Hematopoietic multipotent progenitor cell (in vitro differentiated cells): ENCODE measurements at places on chromosomes 2 and 18. TPM values are rescaled to one million over a fixed set of nuclear protein-coding genes. Genes with fewer than 3 reads are reported as not detected.

- no peak for DNase-seq
These were observed 5.3 kb upstream of the NPPC start for GRCh38 chr2:231931481-231931915.

Gene RNF144A
- total RNA-seq: 35.0 TPM

GRCh38 chr2:222451224-222451674 lies 26.9 kb downstream of the SGPP2 start:
- no peak for DNase-seq

DNA sequence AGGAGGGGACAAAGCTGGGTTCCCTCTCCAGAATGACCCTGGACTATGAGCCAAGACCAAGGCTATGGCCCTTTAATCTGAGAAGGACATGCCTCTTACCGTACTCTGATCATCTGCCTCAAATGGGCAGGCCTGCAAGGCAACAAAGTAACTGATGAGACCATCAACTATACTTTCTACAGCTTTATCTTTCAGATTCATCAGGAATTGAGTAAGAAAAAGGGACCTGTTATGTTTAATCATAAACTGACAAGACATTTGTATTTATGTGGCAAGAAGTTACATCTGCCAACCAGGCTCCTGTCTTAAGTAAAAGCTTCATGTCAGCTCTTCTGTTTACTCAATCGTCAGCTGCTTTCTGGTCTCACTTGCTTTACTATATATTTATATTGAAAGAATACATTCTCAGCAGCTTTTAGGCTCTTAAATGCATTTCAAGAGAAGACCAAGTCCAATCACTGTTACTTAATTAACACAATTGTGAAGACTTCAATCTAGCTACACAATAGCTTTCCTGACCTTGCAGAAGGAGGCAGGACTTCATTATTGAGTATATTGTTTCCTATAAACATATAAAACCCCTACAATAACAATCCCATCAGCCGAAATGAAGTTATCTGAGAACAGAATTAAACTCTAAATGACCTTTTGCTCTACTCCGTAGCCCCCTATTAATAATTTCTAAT lies 163.8 kb downstream of the ETAA1 start:
- DNase-seq: no peak

DNA sequence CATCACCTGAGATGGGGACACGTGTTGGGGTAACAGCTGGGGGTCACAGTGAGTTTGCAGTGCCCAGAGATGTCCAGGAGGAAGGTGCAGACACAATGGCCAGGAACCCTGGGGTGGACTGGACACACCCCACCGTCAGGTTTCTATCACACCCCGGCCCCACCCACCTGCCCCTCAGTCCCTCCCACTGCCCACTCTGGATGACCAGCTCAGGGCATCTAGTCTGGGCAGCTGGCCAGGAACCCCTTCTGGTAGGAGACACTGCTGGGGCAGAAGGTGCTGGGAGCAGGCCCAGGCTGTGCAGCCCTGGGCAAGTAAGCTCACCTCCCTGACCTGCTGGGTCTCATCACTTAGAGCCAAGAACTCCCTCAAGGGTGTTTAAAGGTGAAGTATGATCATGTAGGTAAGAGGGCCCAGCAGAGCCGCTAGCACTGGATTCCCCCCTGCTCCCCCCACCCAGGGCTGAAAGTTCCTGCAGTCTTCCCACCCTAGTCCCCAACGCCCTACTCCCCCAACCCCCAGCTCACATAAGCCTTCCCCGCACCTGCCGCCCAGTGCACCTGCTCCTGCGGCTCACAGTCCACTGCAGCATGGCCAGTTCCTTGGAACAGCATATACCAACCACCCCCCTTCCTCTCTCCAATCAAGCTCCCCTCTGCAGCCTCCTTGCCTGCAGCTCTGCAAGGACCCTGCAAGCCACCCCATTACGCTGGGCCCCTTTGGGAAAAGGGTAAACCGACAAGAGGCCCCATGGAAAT lies 17.3 kb downstream of the BIN1 start:
- no peak for DNase-seq

GRCh38 chr2:38442643-38443541 lies 65.8 kb upstream of the ATL2 start:
- no peak for DNase-seq

Gene ZNF385B
- not detected for total RNA-seq

- no peak for DNase-seq
These were observed 179.3 kb upstream of the MGAT5 start for GRCh38 chr2:134074619-134075018.

Gene SPR
- 0.54 TPM for total RNA-seq

DNA sequence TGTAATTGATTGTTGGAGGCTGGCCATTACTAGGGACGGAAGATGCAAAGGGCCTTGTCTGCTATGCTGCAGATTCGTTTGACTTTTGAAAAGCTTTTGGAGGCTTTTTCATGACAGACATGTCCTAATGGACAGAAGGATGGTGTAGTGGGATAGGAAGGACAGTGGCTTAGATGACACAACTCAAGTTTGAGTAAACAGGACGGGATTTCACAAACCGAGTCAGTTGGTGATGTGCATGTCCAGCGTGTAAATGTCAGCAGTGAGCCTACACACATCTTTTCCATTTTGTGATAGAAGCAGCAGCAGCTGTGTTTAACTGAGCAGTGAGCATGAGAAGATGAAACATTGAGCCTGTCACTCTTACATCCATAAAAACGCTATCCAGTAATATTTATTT lies 76.0 kb downstream of the NCK2 start:
- DNase-seq: no peak

Gene LYPD1
- not detected for total RNA-seq

Gene FSHR
- total RNA-seq: under 0.01 TPM

- DNase-seq: no peak
These were observed 278.6 kb upstream of the KLHL14 start for GRCh38 chr18:33051407-33051806.

Gene IL37
- not detected for total RNA-seq

GRCh38 chr2:122061831-122062230 lies 306.4 kb downstream of the TSN start:
- DNase-seq: no peak

Gene PARD6G
- under 0.01 TPM for total RNA-seq

DNA sequence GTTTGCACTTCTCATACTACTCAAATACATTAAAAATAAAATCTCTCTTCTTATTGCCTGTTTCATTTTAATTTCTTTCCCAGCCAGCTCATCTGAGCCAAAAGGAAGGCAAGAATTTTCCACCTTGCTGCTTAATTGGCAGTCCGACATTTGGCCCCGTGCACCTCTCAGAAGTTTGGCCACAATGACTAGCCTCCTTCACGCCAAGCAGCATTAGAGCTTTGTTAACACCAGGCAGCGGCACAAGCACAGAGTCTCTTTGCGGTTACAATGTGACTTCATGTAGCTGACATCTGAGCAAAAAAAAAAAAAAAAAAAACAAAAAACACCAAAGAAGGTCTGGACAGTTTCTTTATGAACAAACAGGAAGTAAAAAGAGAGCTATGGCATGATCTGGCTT lies 248.9 kb downstream of the OSR1 start:
- no peak for DNase-seq

DNA sequence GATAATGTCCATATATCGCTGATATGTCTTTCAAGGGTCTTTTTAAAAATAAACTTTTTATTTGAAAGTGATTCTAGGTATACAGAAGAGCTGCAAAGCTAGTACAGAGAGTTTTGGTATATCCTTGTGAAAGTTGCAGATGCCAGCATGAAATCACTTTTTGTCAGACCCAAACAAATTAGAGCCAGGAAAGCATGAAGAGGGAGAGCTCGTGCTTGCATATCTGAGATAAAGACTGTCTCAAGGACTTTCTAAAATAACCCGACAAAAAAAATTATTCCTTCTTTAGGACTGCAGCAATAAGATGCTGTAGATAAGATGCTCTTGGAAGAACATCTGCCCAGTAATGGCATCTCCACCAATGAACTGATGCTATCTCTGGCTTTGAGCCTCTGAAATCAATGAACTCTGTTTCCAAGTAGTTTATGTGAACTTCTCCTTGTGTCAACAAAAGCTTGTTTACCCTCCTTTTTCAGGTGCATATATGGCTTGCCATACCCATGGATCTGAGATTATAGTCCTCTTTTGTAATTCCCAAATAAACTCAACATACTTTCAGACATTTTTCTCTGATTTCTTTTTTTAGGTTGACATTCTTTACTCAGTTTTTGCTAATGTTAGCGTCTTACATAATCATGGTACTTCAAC lies 774.6 kb upstream of the FAM98A start:
- no peak for DNase-seq

- no peak for DNase-seq
These were observed 156.1 kb upstream of the APCDD1 start for GRCh38 chr18:10298346-10298745.

- no peak for DNase-seq
These were observed 181.4 kb downstream of the GRB14 start for GRCh38 chr2:164439885-164440284.

DNA sequence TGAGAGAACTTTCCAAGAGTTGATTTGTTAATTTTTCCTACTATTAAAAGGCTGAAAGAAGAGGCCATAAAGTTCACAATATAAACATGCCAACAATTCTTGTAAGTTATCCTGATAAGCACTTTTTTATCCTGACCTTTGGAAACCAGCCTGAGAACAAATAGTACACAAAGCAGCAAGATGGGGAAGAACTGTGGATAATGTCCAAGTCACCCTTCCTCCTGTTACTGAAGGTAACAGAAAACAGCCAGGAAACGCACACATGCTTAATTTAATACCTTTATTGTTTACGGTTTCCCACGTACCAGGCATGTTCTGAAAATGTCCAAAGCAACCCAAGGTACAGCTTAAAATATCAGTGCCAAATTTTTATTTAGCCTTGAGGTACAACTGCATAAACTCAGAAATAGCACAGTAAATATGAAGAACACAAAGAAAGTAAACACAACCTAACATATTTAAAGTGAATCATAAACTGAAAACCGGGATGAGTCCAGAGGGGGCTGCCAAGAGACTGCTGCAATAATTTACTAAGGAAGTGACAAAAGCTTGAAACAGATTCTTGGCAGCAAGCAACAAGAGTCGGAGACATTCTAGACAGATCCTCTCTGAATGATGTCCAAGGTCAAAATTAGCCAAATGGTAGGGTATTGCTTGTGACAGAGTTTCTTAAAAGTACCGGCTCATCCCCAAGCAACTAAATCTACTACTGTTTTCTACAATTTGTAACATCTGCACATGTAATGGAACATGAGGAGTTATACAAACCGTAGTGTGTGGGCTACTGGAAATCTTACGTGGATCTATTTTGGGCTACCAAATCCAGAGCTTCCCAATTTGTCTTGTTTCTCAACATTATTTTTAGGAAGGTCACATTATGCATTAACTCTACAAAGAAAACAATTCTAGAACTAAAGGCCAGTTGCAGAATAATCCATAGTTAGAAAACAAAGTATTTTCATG lies 93.2 kb downstream of the CABYR start:
- no peak for DNase-seq

DNA sequence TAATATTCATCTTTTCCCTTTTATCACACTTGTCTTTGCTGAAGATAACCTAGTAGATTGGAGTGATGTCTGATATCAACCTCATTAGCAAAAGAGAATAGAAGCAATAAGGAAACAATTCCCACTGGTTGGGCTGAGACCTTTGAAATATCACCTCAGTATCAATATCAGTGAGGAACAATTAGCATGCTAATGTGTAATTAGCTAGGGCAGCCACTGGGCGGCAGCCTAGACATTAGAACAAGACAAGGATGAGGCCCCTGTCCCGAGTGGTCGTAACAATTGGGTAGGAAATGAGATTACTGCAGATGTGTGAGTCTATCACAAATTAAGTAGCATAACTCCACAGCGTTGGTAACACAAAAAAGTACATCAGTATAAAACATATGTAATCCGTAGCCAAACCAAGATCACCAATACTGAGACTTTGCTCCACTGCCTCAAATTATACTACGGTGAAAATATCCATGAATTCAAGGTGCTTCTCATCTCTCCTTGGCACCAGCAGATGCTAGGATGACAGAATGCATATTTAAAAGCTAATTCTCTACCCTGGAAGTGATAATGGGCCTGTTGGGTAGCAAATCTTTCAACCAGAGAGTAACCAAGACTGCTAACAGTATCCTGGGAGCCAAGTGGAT lies 99.1 kb downstream of the ALPK2 start:
- DNase-seq: peak; percentile 28

Gene UGT1A6
- total RNA-seq: 0.27 TPM

DNA sequence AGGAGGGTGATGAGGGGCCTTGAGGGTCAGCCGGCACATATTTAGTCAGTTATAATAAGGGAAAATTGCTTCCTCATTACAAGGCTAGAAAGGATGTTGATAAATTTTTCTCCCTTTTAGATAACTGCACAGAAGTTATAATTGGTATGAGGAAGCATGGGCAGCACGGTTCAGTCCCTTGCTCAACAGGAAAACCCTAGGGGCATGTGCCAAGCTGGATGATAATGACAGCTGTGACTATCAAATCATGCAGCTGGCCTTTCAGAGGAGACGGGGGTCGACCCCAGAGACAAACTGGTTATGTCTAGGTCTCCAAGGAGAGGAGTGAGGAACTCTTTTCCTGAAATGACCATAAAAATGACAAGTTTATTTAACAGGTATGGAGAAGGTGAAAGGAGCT lies 448.1 kb upstream of the VRK2 start:
- peak; percentile 35 for DNase-seq

DNA sequence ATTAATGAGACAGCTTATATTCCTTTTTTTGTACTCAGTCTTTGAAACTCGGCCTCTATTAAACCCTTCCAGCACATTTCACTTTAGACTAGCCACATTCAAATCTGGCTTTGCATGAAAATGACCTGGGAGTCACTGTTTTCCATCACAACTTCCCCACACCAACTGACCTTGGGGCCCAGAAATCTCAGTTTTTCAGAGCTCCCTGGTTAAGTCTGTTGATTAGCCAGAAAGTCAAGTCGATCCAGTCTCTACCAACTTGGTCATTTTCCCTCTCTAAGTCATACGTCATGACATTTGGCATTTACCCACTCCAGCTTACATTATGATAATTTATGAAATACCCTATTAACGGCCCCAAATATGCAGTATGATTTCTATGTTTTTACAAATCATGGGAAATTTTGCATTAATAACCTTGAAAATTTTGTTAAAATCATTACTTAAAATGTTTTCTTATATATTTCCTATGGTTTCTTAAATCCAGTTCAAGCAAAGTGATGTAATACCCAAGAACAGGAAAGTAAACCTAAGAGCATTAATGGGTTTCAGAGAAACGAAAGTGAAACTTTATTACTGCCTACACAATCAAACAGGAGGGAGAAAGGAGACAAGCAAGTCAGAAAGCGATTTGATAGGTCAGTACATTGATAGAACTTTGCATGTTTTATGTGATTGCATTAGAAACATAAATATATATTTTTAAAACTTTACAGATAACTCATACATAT lies 77.1 kb downstream of the SPATS2L start:
- no peak for DNase-seq

GRCh38 chr18:34676816-34677574 lies 33.1 kb upstream of the DTNA start:
- no peak for DNase-seq

DNA sequence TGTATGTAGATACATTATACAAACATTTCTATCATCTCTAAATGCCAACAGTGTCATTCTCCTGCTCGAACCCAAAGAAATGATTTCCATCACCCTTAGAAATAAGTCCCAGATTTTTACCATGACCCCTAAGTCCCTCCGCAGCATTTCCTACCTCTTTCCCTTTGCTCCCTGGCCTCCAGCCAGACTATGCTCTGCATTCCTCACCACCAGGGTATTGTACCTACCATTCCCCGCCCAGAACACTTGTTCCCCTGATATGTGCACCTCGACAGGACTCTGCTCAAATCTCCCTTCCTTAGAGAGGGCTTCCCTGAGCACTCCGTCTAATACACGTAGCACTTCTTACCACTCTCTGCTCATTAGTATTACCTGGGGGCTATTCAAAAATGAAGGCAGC lies 630.2 kb downstream of the ARHGAP15 start:
- no peak for DNase-seq

Gene ITGA4
- total RNA-seq: 193 TPM
